ENCODE measurements at places on chromosomes 16 and 17.

GRCh38 chr17:35053204-35053603 is 10.3 kb downstream of the RFFL start:
- DNase-seq = no peak

GRCh38 chr17:40345994-40346764 is 18.4 kb downstream of the GJD3 start:
- no peak for DNase-seq

DNA sequence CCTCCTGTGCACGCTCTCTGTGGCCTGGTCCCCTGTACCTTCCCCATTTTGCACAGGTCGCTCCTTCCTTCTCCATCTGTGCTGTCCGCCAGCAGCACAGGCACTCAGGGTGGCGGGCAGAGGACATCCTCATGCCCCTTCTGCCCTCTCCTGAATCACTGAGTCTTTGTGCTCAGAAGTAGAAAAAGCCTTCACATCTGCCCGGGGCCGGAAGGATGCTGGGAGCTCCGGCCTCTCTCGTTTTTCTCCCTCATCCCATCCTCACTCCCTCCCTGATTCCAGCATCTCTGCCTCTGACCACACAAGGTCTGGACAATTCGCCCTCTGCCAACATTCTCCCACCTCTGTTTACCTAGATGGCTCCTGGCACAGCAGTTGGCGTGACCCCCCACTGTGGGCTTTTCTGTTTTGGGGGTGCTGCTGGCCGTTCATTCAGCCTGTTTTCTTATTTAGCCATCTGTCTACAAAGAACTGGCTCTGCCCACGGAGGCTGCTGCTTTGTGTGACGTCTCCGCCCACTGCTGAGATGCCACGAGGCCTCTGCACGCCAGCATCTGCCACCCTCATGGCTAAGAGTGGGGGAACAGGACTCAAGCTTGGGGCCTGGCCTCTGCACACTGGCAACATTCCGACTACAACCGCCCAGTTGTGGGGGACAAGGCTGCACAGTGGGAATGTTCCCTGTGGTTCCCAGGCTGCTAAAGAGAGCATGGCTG is 36.7 kb downstream of the SEC14L5 start:
- DNase-seq = no peak

GRCh38 chr16:10870137-10870776 is 6.7 kb upstream of the CIITA start:
- DNase-seq = no peak

DNA sequence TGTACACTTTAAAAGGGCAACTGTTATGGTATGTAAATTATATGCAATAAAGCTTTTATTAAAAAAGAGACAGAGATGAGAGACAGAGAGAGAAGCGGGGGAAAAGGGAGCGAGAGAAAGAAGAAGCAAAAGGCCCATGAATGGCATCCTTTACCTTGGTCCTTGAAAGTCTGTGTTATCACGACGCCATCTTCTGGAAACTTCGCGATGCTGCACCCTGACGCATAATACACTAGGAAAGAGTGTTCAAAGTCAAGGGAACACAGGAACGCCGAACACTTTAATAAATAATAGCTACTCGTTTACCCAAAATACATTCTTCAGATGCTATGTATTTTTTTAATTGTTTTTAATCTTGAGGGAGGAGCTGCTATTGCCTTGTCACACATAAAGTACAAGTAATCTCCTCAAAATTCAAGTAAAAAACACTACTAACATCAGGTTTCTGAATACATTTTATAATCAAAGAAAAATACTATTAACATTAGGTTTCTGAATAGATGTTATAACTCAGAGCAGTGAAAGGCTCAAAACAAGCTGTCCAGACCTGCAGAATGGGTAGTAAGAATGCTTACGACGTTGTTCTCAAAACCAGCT is 23.0 kb upstream of the SLC38A8 start:
- peak; percentile 52 for DNase-seq

GRCh38 chr17:19703106-19703827 is 13.1 kb downstream of the SLC47A2 start:
- peak; percentile 72 for DNase-seq

- DNase-seq = no peak
Observed at GRCh38 chr16:51922476-51922875, 624.5 kb downstream of the TOX3 start.

- no peak for DNase-seq
Observed at GRCh38 chr16:52617591-52617990, 70.6 kb upstream of the TOX3 start.

DNA sequence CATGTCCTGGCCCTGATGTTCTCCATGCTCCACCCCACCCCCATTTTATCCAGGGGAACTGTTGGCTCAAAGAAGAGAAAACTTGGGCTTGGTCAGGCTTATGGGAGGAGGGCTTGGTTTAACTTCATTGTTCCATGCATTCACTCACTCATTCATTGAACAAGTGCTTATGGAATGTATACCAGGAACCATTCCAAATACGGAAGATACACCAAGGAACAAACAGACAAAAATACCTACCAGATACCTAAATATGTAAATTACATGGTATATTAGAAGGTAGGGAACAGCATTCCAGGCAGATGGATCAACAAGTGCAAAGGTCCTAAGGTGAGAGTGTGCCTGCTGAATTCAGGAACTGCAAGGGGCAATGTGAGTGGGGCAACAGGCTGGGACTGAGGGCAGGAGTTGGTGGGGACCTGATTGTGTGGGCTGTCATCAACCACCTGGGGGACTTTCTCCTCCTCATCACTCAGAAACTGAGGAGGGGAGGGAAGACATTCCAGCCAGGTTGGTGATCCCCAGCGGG is 39.9 kb downstream of the RAI1 start:
- no peak for DNase-seq

- DNase-seq = no peak
Observed at GRCh38 chr17:39576187-39576586, 31.5 kb downstream of the NEUROD2 start.

- DNase-seq = peak; percentile 91
Observed at GRCh38 chr17:50904518-50905459, 38.6 kb upstream of the TOB1 start.

DNA sequence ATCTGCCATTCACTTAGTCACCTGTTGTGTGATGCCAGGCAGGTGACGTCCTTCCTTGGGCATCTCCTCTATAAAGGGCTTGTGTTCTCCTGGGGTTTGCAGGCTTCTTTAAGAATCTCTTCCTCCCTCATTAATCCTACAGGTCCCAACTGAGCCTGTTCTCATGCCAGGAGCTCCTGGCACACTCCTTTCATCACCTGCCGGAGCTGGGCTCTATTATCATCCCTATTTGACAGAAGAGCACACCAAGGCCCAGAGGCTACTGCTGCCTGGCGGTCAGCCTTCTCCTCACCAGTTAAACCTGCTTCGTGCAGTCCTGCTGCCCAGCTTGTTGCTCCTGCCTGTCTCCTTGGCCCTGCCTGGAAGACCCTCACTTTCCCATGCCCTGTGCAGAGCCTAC is 51.2 kb downstream of the RAI1 start:
- DNase-seq = no peak

DNA sequence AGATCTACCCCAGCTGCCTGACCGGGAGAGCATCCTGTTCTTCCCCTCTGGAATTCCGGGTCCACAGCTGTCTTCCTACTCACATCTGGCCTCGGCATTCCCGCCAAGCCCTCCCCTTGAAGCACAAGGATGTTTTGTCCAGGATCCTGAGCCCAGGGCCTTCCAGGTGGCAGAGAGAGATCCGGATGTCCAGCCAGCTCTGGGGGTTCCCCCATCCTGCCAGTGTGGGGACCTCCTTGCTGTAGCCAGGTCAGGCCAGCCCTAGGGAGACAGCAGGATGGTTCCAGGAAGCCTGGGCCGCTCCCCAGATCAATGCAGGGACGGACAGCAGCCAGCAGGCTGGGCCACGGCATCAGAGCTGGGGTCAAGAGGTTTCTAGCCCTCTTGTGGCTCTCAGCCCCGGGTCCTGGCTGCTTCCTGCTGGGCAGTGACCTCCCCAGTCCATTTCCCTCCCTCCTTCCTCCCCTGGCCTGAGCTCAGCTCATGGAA is 55.3 kb downstream of the SOCS3 start:
- no peak for DNase-seq

DNA sequence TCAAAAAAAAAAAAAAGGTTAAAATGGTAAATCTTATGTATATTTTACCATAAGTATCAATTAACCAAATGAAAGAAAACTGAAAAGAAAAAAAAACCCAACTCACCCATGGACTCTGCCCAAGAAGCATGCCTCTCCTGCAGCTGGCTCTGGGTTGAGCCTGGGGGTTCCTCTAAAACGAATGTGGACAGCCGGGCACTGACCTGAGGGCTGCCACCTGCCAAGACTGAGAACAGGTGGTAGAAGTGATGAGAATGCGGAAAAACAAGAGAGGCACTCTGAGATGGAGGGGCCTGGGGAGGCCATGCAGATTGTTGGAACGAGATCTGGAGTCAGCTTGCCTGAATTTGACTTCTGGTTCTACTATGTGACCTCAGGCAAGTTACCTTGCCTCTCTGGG is 85.5 kb upstream of the MSI2 start:
- DNase-seq = no peak

DNA sequence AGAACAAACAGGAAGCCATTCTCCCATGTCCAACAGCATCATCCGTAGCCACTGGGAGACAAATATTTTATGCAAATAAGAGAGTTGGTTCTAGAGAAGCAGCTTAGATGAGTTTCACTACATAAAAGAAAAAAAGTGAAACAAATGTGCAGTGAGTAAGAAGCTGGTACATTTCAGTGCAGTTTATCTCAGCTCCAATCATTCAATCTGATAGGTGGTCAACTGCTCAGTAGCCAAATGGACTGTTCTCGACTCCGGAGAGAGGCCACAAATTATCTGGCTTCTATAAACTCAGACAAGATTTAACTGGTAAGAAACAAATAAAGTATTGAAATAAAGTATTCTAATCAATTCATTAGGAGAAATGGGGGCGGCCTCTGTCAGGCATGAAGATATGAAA is 68.3 kb downstream of the MAF start:
- no peak for DNase-seq

GRCh38 chr17:38908676-38909181 is 16.7 kb upstream of the LASP1NB start:
- DNase-seq = no peak

- no peak for DNase-seq
Observed at GRCh38 chr16:50273888-50274325, 7.6 kb downstream of the ADCY7 start.

DNA sequence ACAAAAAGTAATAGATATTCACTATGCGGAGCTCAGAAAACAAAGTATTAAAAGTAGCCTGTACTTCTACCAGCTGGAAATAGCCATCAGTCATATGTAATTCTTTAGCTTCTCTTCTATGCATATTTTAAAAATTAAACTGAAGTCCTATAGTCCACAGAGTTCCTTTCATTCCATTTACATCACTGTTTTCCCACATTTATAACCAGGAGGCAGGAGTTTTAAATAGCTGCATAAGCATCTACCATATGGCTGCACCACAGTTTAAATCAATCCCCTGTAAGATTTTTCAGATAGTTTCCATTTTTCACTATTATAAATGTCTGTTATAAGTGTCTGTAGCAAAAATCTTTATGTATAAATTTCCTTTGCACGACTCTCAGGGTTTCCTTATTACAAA is 45.1 kb downstream of the ZFHX3 start:
- no peak for DNase-seq

DNA sequence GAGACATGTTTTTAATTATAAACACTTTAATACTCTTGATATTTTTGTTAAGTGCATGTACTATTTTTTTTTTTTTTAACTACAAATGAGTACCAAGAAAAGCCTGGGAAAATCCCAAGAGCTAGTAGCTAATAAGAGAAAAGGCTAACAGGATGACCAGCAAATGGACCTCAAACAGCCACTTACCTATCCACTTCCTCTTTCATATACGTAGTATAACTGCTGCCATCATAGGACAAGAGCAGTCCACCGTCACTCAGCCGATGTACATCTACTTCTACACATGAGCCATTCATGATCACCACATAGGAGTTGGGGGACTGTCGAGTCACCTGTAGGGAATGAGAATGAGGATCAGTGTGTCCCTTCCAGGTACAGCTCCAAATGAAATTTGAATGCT is 128.0 kb upstream of the C17orf78 start:
- DNase-seq = no peak

DNA sequence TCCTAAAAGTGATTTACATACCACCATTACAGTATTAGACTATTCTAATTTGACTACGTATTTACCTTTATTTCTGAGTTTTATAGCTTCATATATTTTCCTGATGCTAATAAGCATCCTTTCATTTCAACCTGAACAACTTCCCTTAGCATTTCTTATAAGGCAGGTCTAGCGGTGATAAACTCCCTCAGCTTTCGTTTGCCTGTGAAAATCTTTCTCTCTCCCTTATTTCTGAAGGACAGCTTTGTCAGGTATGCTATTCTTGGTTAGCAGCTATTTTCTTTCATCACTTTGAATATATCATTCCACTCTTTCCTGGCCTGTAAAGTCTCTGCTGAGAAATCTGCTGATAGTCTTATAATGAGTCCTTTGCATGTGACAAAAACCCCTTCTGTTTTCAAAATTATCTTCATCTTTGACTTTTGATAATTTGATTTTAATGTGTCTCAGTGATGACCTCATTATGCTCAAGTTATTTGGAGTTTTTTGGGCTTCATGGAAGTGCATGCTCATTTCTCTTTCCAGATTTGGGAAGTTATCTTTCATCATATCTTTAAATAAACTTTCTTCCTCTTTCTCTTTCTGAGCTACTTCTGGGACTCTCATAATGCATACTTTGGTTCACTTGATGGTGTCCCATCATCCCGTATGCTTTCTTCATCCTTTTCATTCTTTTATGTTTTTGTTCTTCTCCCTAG is 285.4 kb upstream of the PMFBP1 start:
- DNase-seq = no peak

GRCh38 chr17:27199948-27200347 is 94.0 kb upstream of the WSB1 start:
- DNase-seq = no peak

GRCh38 chr17:7988750-7989178 is 13.7 kb upstream of the GUCY2D start:
- DNase-seq = peak; percentile 75

GRCh38 chr16:55843105-55843395 is 10.2 kb upstream of the CES1 start:
- DNase-seq = no peak

DNA sequence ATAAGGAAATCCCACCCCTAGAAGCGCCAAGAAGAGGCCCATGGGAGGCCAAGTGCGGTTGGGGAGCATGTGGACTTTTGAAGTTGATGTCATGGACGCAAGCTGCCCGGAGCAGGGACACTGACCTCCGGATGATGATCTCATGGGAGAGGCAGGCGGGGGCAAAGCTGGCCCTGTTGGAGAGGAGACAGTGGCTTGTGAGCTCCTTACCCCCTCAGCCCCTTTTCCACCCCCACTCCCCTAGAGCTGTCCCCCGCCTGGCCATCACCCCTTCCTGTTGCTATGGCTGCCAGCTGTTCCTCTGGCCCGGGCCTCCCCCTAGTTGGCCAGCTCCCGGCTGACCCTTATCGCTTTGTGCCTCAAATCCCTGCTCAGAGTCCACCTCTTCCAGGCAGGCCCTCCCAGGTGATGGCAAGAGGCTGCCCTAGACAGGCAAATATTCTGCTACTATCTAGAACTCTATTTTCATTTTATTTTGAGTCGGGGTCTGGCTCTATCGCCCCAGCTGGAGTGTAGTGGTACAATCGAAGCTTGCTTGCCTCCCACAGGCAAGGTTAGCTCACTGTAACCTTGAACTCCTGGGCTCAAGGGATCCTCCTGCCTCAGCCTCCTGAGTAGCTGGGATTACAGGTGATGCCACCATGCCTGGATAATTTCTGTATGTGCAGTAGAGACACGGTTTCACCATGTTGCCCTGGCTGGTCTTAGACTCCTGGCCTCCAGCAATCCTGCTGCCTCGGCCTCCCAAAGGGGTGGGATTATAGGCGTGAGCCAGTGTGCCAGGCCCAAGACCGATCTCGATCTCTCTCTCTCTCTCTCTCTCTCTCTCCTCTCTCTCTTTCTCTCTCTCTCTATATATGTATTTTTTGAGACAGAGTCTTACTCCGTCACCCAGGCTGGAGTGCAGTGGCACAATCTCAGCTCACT is 6.6 kb downstream of the NOTUM start:
- no peak for DNase-seq

All from lower leg skin (tissue), 4 donors.